ENCODE measurements at places on chromosomes 12 and 14.

- DNase-seq = no peak
Observed at GRCh38 chr12:48815126-48816110, 2.9 kb upstream of the CACNB3 start.

DNA sequence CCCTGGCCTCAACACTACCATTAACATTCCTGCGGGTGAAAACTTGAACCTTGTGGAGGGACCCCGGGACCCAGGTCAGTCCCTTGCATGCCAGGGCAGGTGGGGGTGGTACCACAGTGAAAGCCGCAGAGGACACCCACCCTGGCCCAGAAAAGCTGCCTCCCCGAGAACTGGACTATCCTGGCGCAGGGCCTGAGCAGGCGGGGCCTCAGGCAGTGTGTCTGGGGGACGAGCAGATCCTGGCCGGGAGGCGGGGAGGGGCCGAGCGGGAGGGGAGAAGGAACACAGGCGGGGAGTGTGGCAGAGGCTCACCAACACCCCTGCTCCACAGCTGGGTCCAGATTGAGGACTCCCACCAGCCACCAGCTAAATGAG is 10.0 kb downstream of the AHNAK2 start:
- DNase-seq = no peak

DNA sequence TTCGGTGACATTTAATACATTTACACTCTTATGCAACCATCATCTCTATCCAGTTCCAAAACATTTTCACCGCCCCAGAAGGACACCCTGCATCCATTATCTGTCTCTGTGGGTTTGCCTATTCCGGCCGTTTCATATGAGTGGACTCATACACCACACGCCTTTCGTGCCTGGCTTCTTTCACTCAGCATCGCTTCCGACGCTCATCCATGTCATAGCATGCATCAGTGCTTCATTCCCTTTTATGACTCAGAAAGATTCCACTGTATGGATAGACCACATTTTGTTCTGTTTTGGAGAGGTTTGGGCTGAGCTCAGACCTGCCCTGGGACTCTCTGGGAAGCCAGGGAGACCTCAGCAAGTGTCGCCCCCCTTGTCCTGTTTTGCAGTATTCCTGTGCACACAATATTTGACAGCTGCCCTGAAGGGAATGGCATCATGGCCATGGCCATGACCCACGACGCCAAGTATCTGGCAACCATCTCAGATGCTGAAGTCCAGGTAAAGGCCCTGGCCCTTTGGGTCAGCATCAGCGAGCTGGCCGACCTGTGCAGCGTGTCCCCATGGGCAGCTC is 23.8 kb downstream of the CFAP251 start:
- no peak for DNase-seq

DNA sequence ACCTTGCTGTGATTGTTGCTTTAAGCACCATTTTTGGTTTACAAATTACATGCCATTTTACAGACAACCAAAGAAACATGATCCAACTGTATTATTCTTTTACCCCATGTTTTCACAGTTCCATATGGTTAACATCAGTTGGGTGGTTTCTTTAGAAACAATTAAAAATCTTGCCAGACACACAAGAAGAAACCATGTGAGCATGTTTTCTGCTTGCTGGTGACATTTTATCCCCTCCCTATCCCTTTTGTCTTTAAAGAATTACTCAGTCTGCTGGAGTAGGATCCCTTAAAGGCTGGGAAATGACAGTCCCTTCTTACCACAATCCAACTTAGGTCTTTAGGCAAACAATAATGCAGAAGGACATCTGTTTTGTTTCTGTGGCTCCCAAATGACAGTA is 121.8 kb upstream of the PLXNC1 start:
- no peak for DNase-seq

- DNase-seq = no peak
Observed at GRCh38 chr12:20483776-20484175, 115.4 kb downstream of the PDE3A start.

DNA sequence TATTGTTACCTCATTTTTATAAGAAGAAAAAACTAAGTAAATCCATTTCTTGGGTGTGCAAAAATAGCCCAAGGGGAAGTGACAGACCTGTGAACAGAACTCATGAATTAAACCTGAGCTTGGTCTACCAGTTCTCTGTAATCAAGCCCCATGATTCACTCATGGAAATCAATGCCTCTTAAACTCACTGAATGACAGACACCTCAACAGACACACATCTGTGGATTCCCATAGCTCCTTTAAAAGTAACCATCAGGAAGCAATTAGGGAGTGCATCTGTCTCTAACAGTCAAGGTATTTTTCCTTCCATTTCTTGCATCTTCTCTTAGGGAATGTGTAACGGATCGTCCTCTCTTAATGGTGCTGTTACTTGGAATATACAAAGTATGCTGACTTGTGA is 215.0 kb upstream of the EEA1 start:
- no peak for DNase-seq

- DNase-seq = no peak
Observed at GRCh38 chr14:74243051-74243450, 3.8 kb downstream of the VSX2 start.

GRCh38 chr14:103858063-103858781 is 10.8 kb upstream of the PPP1R13B start:
- DNase-seq = no peak

All from GM12891 (cell line).